ENCODE measurements at places on chromosomes 1 and 21.

GRCh38 chr1:183263886-183264602 is 78.0 kb downstream of the LAMC2 start:
- DNase-seq = no peak

- no peak for DNase-seq
Observed at GRCh38 chr1:15139654-15140350, 13.7 kb upstream of the TMEM51 start.

- no peak for DNase-seq
Observed at GRCh38 chr1:195804547-195804946, 803.7 kb downstream of the KCNT2 start.

DNA sequence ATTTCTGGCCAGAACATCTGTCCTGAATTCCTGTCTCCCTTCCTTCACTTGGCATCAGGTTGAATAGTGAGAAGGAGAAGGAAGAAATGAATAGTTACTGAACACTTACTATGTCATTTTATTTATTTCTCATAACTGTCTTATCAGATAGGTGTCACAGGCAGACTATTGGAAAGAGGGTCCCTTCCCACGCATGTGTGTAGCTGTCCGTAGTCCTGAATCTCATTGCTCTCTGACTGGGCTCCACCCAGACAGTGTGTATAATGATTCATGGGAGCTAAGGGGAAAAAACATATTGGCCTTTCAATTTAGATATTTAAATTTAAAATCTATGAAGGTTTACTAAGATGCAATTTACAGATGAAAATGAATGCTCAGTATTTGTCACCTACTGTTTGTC is 86.1 kb downstream of the OMA1 start:
- no peak for DNase-seq

DNA sequence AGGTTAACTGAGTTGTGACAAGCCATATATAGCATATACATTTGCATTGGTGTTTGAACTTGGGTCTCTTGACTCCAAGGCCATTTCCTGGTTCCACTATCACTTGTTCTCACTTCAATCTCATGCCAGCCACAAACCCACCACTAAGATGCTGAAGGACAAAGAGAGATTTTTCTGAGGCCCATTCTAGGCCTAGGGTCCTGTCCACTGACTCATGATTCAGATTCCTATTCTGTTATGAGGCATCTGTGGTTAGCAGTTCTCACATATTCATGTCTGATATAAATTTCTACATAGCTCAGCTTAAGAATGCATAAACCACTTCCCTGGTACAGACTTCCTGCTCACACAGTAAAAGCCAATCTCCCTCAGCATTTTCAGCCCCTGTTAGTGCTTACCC is 326.1 kb upstream of the BEND5 start:
- peak; percentile 1 for DNase-seq

GRCh38 chr1:31658721-31659120 is 14.0 kb upstream of the PEF1 start:
- no peak for DNase-seq

- no peak for DNase-seq
Observed at GRCh38 chr1:39984951-39985350, 30.0 kb downstream of the MFSD2A start.

- no peak for DNase-seq
Observed at GRCh38 chr1:115976921-115977498, 697 bp downstream of the SLC22A15 start.

DNA sequence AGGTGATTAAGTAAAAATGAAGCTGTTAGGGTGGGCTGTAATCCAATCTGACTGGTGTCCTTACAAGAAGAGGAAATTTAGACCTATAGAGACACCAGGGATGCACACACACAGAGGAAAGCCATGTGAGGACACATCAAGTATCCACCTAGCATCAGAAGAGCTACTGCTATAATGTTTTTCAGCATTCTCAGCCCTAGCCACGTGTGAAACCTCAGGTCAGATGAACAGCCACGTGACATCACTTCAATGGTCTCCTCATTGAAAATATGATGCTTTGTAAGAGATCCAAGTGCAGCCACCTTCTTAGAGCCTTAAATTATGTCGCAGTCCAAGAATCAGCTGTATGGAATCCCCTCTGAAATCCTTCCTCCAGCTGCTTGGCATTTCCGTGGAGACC is 65.1 kb downstream of the C1orf87 start:
- DNase-seq = no peak

DNA sequence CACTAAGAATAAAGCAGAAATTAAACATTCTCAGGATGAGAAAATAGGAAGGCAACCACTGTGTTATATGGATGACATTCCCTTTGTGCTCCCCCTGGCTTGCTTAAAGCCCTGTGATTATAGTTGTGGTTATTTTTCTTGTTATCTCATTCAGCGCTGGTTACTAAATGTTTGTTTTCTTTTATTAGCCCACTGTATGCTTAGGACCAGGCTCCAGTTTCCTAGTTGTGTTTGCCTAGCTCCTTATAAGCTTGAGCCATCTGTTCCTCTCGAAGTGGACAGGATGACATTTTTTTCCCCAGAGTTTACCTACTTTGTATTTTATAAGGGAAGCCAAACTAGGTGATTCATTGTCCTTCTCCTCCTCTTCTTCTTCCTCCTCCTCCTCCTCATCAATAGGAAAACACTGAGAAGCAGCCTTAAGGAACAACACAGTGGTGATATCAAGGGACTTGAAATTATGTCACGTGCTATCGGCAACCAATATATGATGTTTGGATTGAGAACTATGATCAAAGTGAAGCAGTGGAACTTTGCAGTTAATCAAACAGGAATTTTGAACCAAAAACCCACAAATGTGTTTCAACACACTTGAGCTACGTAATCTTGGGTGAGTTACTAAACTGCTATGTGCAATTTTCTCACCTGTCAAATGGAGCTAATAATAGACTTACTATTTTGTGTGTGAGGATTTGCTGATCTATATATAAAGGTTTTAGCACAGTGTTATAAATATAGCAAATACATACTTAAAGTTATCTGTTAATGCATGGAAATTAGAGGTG is 35.1 kb upstream of the RGS7 start:
- no peak for DNase-seq

- DNase-seq = no peak
Observed at GRCh38 chr1:202133001-202133400, 10.3 kb downstream of the GPR37L1 start.

GRCh38 chr1:30914931-30915330 is 6.4 kb upstream of the SDC3 start:
- no peak for DNase-seq

- no peak for DNase-seq
Observed at GRCh38 chr1:8493916-8494540, 176.1 kb downstream of the SLC45A1 start.

- peak; percentile 11 for DNase-seq
Observed at GRCh38 chr1:46285730-46286477, 17.5 kb downstream of the LRRC41 start.

DNA sequence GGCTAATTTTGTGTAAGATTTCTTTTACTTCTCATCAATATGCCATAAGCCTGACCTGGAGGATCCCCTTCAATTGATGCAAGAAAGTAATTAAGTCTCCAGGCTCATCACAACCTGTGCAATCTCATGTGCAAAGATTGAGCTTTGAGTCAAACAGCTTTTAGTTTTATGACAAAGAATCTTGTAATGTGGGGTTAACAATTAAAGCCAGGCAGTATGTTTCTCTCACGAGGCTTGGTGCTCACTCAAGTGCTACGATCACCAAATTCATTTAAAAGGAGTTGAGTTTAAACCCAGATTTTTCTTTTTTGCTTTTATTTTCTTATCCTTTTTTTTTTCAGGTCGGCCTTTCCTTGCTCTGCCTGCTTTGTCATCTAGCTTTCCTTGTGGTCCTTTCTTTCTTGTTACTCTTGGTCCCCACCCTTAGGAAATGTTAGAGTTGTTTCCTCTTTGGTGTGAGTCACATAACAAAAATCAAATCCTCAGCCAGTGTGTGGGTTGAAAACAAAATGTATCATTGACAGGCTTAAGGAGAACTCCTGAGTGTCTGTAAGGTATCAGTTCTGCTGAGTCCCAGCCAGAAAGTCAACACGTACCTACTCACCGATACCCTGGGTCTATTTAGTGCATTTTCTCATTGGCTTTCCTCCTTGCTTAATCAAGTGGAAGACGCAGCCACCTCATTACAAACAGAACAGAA is 1037.2 kb downstream of the ADGRL2 start:
- no peak for DNase-seq

- no peak for DNase-seq
Observed at GRCh38 chr21:39348040-39348354, 891 bp downstream of the HMGN1 start.

GRCh38 chr1:54570161-54570560 is 22.1 kb downstream of the ACOT11 start:
- no peak for DNase-seq

- DNase-seq = no peak
Observed at GRCh38 chr1:6960291-6960811, 175.1 kb downstream of the CAMTA1 start.

DNA sequence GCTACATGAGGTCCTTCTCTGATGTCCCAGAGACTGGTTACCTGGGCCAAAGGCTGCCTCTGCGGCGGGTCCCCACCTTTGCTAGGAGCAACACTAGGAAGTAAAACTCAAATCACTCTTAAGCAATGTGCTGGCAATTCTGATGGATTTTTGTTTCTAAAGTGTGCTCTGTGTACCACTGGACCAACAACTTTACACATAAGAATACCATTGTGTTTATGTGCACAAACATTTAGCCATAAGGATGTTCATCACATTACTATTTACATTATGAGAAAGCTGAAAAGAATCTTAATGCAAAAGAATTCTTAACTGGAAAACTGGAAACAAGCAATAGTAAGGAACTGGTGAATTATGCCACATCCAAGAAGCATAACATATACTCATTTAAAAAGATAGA is 38.6 kb downstream of the SSBP3 start:
- no peak for DNase-seq

- DNase-seq = no peak
Observed at GRCh38 chr1:90707363-90707710, 9.8 kb downstream of the BARHL2 start.

DNA sequence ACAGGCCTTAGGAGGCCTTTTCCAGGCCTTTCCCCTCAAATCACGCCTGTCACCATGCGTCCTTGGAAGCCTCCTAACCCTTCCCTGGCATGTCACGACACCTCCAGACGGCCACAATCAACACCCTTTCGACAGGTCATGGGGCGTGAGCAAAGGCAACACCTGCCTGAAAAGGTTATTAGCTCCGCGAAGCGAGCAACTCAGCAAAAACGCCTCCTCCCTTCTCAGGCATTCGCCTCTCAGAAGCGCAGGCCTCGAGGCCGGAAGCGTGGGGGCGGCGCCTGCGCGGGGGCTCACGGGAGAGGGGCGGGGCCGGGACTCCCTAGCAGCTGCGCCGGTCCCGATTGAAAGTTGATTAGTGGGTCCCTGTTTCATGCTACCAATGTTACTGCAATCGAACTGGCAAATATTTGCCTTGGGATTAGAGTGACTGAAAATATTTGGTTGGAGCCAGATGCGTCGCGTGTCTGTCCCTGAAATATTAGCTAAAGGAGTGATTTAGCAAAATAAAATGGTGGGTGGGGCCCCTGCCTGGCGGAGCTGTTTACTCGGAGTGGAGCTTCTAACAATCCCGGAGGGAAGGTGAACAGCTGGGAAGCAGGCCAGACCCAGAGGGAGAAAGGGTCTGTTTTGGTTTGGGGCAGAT is 44.9 kb downstream of the GFI1 start:
- no peak for DNase-seq

DNA sequence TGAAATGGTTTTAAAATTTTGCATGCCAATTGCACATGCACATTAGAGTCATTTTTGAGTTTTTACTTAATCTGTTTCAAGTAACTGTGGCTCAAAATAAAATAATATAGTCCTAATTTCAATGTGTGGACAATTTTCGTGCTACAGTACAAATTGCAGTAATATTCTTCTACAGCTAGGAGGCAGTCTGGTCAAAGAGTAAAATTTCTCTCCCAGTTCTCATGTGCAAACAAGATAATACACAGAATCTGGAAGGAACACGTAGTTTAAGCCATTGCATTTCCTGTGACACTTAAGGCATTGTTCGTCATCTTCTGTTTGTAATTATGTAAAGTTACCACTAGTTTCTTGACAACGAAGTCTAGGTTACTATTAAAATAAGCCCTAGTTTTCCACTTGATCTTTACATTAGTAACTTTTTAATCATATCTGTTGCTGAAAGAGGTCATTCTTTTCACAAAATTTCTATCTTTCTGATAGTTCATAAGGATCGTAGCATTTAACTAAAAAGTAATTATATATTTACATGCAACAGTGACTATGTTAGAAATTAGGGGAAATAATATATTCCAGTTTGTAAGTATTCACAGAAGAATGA is 28.9 kb downstream of the ODR4 start:
- peak; percentile 52 for DNase-seq

All from CD4-positive, alpha-beta T cell treated with Interleukin-12 subunit alpha and Interleukin-12 subunit beta, for 1 hour (primary cell).